NCI-H2081 (cell line): ENCODE measurements at places on chromosomes 12 and 14.

DNA sequence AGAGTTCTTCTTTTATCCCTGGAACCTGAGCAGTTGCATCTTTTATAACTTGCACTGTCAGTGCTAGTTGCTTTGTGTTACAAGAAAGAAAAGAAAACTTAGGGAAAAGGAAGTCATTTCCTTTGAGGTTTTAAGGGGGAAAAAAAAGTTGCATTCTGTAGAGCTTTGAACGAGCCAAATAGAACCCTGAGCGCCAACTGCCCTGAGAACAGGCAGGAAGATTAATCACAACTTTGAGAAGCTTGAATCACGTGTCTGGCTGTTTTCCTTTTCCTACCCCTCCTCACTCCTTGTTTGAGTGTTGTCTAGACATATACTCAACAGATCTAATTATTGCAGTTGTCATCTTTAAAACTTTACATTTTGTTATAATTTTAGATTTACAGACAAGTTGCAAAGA, 12.5 kb downstream of the PCNX1 start:
- DNase-seq: no peak

DNA sequence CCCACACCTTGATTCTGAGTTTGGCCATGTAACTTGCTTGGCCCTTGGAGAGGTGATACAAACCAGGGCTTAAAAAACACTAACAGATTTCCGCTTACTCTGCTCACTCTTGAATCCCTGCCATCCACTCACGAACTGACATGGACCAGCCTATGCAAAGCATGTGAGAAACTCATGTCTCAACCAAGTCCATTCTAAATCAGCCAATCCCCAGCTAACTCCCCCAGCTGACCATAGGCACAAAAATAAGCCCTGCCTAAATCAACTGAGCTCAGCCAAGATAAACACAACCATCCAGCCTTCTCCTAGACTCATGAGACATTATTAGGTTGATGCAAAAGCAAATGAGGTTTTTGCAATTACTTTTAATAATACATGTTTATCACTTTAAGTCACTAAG, 353.9 kb upstream of the TBX3 start:
- DNase-seq: no peak

DNA sequence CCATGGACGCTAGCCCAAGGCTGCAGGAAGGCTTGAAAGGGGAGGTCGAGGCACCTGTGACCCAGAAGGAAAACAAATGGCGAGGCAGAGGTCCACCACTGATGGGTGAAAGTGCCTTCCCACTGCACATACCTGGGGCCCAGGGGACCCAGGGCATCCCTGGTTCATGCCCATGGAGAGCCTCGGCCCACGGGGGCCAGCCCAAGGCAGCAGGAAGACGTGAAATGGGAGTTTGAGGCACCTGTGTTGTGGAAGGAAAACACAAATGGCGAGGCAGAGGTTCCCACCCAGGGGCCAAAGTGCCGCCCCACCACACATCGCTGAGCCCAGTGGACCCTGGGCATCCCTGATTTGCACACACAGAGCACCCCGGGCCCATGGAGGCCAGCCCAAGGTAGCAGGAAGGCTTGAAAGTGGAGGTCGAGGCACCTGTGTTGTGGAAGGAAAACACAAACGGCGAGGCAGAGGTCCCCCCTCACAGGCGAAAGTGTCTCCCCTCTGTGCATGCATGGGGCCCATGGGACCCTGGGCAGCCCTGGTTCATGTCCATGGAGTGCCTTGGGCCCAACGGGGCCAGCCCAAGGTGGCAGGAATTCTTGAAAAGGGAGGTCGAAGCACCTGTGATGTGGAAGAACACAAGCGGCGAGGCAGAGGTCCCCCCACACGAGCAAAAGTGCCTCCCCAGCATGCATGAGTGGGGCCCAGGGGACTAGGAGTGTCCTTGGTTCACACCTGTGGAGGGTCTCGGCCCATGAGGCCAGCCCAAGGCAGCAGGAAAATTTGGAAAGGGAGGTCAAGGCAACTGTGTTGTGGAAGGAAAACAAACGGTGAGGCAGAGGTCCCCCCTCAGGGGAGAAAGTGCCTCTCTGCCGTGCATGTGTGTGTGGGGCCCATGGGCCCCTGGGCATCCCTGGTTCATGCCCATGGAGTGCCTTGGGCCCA, 383.3 kb downstream of the ALG10 start:
- no peak for DNase-seq

DNA sequence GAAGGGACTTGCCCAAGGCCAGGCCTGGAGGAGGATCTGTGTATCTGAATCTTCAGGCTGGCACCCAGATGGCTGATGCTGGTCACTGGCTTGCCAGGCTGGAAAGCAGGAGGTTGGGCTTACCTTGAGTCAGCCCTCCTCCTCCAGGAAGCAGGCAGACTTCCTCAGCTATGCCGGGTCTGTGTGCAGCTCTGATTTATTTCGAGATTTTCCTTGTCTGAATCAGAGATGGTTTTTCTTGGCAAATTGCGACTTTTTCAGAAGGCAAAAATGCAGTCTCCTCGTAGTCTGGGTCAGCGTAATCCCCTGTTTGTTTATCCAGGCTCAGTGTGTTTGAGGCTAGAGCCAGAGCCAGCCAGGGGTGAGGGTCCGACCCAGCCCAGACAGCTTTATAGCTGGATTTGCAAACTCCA, 48.9 kb downstream of the SMOC1 start:
- no peak for DNase-seq

DNA sequence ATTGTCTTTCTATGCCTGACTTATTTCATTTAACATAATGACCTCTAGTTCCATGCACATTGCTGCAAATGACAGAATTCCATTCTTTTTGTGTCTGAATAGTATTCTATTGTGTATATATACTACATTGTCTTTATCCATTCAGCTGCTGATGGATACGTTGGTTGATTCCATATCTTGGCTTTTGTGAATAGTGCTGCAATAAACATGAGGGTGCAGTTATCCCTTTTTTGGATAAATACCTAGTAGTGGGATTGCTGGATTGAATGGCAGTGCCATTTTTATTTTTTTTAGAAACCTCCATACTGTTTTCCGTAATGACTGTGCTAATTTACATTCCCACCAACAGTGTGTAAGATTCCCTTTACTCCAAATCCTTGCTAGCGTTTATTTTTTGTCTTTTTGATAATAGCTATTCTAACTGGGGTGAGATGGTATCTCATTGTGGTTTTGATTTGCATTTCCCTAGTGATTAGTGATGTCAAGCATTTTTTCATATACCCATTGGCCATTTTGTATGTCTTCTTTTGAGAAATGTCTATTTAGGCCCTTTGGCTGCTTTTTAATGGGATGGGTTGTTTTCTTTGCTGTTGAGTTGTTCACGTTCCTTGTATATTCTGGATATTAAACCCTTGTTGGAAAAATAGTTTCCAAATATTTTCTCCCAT, 2.3 kb downstream of the OAS2 start:
- no peak for DNase-seq

DNA sequence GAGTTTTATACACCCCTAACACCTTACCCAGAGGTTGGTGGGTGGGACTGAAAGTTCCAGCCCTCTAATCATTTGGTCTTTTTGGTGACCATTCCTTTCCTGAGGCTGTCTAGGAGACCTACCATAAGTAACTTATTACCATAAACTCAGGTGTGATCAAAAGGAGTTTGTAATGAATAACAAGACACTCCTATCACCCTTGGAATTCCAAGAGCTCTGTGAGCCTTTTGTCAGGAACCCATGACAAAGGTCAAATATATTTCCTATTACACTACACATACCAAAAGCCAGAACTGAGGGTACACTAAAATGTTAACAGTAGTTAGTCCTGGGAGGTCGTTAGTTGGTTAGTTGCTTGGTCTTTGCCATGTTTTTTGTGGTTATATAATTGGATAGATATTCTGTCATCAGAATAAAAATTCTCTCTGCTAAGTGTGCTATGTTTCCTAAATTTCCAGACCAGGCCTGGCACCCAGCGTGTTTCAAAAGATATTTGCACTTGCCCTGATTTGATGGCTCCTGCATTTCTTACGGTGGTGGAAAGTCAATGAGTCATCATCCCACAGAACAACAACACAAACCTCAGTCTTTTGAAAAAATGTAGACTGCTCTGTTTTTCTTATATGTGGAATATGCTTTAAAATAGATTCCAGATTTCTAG, 27.0 kb upstream of the AKAP5 start:
- DNase-seq: no peak

GRCh38 chr14:44897041-44897844, 64.5 kb downstream of the KLHL28 start:
- peak; percentile 94 for DNase-seq

DNA sequence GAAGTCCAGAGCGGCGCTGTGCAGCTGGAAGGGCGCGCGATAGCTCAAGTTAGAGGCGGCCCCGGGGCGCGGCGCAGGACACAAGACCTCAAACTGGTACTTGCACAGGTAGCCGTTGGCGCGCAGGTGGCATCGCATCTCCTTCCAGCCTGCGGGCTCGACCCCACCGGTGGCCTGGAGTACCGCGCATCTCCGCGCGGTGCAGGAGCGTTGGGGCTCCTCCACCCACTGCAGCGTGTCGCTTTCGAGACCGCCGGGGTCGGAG, 553 bp downstream of the CLEC14A start:
- no peak for DNase-seq

GRCh38 chr14:95274279-95274678, 45.4 kb downstream of the CLMN start:
- DNase-seq: no peak

- no peak for DNase-seq
Measured at GRCh38 chr12:111775205-111776193, 8.8 kb downstream of the ALDH2 start.

DNA sequence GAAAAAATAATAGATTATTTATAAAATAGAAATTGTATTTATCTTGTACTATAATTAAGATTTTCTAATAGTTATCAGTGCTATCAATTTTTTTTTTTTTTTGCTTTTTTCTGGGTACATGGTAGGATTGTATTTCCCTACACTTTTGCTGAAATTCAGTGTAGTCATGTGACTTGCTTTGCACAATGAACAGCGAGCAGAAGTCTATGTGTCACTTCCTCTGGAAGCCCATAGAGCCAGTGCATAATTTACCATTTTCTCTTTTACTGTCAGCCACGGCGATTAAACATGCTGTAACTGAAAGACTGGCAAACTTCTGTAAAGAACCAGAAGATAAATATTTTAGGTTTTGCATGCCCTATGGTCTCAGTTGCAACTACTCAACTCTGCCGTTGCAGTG, 80.8 kb upstream of the PPP1R12A start:
- no peak for DNase-seq

DNA sequence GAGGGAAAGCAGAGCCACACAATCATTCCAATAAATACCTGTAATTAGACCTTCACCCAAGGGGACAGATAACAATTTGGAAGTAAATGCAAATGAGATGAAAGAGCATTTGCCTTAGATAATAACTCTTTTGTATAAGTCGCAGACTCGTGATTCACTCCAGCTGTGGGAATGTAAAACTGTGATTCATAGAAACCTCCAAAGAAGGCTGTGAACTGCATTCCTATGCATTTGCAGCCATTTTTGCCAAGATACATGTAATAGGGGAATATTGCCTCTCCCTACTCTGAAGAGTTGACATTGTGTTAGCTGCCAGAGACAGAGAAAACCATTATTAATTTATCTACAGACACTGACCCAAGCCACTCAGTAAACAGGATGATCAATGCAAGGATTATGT, 181.9 kb upstream of the ARHGAP5 start:
- no peak for DNase-seq
